ENCODE measurements at places on chromosomes 11 and 22.

DNA sequence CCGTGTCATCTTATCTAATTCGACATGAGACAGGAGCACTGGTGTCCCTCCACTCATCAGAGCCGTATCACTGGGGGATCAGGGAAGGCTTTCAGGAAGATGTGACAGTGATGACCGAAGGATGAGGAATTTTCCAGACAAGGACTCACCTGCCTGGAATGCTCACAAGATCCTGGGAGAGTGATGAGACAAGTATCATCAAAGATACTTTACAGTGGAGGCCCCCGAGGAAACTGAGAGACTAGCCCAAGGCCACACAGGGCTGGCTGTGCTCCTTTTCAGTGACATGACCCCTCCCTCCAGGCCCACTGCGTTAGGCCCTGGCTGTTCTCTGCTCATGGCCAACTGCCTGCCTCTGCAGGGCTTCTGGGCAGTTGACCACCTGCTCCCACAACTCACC lies 13.0 kb downstream of the CLPB start:
- no peak for DNase-seq

GRCh38 chr11:16863389-16863788 lies 124.9 kb downstream of the C11orf58 start:
- no peak for DNase-seq

- DNase-seq: no peak
Measured at GRCh38 chr11:95363708-95364107, 132.7 kb upstream of the SESN3 start.

GRCh38 chr11:70381872-70382861 lies 16.2 kb upstream of the CTTN start:
- no peak for DNase-seq

GRCh38 chr11:35836205-35836604 lies 107.7 kb upstream of the LDLRAD3 start:
- no peak for DNase-seq

DNA sequence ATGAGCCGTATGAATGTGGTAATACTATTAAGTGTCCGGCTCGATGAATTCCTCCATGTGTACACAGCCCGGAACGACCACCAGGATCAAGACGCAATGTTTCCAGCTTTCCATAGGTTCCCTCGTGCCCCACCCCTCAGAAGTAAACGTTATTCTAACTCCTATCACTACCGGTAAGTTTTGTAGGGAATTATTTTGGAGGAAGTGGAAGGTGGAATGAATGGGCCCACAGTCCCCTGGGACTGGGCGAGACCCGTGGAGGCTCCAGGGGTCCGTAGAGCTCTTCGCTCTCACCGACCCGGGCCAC lies 720 bp upstream of the FAR1 start:
- DNase-seq: no peak

GRCh38 chr22:41198027-41198580 lies 7.0 kb upstream of the L3MBTL2 start:
- DNase-seq: no peak

GRCh38 chr11:128776424-128777284 lies 82.8 kb downstream of the FLI1 start:
- no peak for DNase-seq

DNA sequence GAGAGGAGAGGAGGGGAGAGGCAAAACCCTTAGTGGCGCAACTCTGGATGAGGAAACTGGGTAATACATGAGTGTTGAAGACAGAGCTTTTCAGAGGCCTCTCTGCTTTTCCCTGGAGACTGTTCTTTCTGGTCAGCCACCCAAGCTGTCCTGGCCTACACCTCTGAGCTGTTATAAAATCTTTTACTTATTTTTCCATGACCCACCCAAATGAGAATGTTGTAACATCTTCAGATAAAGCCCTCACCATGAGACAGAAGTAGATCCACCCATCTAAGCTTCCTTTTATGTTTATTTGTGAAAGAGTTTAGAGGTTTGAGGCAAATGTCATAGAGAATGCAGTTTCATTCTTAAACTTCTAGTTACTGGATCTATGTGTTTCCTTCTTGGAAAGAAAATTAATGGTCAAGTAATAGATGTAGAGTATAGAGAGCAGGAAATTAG lies 20.3 kb upstream of the APLP2 start:
- DNase-seq: no peak

DNA sequence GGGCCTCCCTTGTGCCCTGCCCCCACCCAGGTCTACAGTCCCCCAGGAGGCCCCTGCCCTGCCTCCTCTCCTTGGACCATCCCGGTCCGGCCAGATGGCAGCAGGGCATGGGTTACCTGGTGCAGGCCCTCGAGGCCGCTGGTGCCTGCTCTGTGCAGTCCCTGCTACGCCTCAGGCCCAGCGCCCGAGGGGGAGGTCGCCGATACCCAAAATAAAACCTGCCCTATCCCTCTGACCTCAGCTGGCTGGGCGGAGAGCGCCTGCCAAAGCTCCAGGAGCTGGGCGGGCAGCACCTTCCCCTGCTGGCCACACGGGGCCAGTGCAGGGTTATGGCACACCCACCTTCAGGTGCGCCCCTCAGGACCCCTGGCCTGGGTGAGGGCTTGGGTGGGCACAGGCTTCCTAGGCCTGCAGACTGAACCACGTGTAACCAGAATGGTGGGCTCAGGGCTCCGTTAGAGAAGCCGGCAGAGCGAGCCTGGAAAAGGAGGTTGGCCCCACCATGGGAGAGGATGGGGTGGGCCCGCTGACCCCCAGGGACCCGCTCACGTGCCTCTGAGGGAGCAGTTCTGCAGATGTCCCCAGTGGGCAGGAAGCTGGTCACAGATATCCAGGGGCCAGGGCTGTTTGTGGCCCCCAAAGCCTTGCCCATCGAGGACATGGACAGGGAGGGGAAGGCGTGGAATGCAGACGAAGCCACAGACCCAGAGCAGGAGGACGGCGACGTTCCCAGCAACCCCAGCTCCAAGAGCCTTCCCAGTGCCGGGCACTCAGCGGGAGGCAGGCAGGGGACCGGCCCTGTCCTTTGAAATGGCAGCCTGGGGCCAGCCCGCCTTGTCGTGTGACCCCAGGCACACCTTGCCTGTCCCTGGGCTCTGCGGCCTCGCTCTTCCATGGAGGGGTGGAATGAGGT lies 1.7 kb upstream of the TNNT3 start:
- DNase-seq: no peak

Measured in HS-5 (cell line).